ENCODE measurements at places on chromosomes 11 and 22. TPM values are rescaled to one million over a fixed set of nuclear protein-coding genes. Genes with fewer than 3 reads are reported as not detected.

The KRTAP5-1 gene
- not detected for total RNA-seq

The ESAM gene
- total RNA-seq = 164 TPM

The GRK3 gene
- total RNA-seq = 26.0 TPM

The AQP11 gene
- total RNA-seq = 0.61 TPM

The OVCH2 gene
- 6.4 TPM for total RNA-seq

The CABP7 gene
- not detected for total RNA-seq

The KDM4E gene
- not detected for total RNA-seq

The SCGB1C1 gene
- not detected for total RNA-seq

The PRRG4 gene
- 12.6 TPM for total RNA-seq

The CSNK2A3 gene
- total RNA-seq = 3.9 TPM

GRCh38 chr11:130629039-130629438, 180.6 kb downstream of the ADAMTS15 start:
- no peak for DNase-seq

- DNase-seq = no peak
Measured at GRCh38 chr22:44775862-44776261, 23.5 kb downstream of the ARHGAP8 start.

DNA sequence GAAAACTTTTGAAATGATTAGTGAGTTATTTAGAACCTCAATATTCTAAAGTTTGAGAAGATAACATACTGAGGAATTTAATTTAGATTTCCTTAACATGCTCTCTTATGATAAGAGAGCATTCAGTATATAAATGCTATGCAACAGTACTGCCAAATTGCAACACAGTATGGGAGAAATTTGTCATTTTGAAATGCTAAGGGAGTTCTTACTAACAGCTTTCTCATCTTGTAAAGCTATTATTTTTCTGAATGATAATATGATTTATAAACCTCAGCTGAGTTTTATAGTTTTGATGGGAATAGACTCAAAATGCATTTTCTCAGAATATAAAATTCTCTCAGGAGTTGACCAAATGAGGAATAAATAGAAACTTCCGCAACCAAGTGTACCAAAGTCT, 108.4 kb downstream of the SPON1 start:
- no peak for DNase-seq

DNA sequence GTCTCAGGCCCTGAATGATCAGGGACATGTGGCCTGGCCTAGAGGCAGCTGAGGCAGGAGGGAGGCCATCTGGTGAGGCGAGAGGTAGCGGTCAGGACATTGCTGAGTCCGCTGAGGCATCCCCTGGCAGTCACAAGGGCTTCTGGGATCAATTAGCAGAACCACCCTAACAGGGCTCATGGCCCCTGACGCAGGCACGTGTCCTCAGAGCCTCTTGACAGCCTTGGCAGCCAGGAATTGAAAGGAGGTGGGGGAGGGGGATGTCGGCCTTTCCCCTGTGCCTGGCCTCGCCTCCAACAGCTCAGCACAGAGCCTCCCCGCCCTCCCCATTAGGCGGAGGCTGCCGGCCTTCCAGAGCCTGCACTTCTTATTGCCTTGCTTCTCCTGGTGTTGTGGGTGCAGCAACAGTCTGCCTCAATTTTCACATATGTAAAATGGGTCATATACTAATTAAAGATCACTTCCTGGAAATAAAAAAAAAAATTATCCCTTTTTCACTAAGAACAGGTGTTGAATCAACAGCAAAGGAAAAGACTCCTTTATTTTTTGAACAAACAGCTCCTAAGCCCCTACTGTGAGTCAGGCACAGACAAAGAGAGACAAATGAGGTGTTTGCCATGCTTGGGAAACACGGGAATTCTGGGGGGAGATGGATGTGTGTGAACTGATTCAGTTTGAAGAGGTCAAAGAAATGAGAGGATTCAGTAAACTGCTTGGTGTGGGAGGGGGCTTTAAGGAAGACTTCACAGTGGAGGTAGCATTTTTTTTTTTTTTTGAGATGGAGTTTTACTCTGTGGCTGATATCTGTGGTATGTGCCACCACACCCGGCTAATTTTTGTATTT, 55.3 kb downstream of the NFAM1 start:
- DNase-seq = peak; percentile 82

DNA sequence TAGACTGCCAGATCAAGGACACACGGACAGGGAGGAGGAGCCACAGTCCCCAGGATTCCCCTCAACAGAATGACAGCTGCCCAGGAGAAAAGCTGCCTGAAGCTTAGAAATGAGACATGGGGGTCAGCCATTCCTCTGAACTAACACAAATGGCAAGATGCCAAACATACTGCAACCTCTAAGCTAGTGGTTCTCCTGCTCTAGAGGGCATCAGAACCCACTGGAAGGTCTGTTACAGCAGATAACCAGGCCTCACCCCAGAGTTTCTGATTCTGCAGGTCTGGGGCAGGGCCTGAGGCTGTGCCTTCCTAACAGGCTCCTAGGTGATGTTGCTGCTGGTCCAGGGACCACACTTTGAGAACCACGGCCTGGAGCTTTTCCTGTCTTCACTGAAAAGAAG, 28.6 kb upstream of the BID start:
- DNase-seq = no peak

GRCh38 chr22:19410941-19411689, 20.4 kb downstream of the HIRA start:
- DNase-seq = no peak

DNA sequence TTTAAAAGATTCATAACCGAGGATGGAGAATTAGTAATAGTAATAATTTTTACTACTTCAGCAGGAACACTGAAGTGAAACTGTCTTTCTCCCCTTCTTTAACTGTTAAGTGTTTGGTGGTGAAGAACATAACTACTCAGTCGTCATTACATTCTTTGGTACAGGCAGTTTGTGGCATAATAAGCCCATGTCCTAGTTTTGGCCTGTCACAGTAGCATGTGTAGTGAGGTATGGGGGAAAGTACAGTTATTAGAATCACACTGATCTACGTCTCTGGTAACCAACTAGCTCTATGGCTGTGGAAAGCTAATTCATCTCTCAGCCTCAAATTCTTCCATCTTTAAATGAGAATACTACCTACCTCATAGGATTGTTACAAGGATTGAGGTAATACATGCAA, 71.8 kb downstream of the RBFOX2 start:
- DNase-seq = no peak

- no peak for DNase-seq
Measured at GRCh38 chr11:34609187-34609751, 11.6 kb upstream of the EHF start.

DNA sequence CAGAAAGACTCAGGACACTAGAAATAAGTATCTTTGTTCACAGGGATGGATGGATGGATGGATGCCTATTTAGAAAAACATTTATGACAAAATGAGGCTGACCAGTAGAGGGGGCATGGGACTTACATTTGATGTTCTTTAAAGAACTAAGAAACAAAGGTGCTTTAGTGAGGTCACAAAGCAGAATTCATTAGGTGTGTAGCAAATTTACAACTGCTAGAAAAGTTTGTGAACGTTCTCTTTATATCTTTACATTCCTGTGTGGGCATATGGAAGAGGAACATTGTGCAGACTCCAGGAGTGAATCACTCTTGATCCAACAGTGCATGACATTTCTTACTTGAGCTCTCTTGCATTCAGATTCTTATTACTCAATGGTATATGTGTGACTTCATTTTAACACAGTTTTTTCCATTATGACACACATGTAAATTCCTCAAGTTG, 15.8 kb upstream of the SIK2 start:
- DNase-seq = no peak

DNA sequence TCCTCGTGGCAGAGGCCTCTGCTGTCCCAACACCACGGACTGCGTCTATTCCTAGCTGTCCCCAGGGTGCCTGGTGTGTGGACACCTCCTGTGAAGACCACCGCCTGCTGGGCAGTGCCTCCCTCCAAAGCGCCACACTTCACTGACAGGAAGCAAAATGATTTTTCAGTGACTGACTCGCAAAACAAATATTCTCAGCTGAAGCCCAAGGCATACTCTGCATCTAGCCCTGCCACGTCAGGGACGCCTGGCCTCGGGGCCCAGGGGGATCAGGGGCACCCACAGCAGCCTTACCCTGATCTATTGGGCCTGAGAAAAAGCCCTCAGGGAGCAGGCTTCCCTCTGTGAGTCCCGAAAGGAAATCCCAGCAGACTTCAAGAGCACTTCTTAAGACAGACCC, 2.2 kb downstream of the BRD1 start:
- DNase-seq = no peak

DNA sequence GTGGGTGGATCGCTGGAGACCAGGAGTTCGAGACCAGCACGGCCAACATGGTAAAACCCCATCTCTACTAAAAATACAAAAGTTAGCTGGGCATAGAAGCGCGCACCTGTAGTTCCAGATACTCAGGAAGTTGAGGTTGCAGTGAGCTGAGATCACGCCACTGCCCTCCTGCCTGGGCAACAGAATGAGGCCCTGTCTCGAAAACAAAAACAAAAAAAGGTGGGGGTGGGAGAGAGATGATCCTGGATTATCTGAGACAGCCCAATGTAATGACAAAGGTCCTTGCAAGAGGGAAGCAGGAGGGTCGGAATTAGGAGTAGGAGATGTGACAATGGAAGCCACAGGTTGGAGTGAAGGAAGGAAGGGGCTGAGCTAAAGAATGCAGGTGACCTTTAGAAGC, 87.6 kb upstream of the APOA1 start:
- DNase-seq = no peak

GRCh38 chr11:2742611-2743426, 43.0 kb upstream of the KCNQ1OT1 start:
- peak; percentile 54 for DNase-seq

DNA sequence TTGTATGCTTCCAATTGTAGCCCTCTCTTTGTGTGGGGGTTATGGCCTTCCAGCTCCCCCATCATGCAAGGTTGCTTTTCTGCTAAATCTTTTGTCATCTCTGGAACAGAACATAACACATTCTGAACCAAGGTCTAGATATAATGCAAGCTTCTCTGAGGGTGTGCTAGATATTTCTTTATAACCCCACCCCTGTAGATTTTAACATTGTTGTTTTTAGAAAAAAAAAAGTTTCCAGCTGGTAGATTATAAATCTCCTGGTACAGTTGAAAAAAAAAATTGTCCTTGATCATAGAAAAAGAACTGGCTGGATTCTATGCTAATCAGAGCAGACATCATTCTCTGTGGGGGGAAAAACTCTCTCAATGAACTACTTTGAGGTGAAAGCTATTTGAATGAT, 363.3 kb downstream of the METTL15 start:
- DNase-seq = no peak

DNA sequence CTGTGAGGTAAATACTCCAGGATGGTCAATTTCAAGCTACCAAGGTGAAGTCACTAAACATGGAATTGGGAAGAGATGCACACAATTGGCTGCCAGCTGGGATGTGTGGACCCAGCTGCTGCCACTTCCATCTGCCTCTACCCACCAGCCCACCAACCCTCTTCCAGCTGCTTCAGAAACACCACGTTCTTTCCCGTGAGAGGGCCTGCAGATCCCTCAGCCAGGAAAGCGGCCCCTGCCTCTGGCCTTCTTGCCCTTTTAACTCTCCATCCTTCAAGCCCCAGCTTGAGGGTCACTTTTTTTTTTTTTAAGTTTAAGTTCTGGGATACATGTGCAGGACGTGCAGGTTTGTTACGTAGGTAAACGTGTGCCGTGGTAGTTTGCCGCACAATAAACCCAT, 20.0 kb downstream of the PRG3 start:
- DNase-seq = no peak

GRCh38 chr11:2687782-2688191, 12.0 kb downstream of the KCNQ1OT1 start:
- DNase-seq = peak; percentile 60

- DNase-seq = no peak
Measured at GRCh38 chr11:70372076-70372475, 26.3 kb upstream of the CTTN start.

Measured in upper lobe of right lung (tissue), 1 donor.